Panc1 (cell line): ENCODE measurements at places on chromosomes 7 and 10.

GRCh38 chr10:79093658-79094411, 25.1 kb downstream of the ZMIZ1 start:
- DNase-seq, result no peak

- DNase-seq, result no peak
Observed at GRCh38 chr7:106866298-106867281, 1.5 kb downstream of the PIK3CG start.

GRCh38 chr10:83432261-83433045, 706.9 kb upstream of the GHITM start:
- no peak for DNase-seq

DNA sequence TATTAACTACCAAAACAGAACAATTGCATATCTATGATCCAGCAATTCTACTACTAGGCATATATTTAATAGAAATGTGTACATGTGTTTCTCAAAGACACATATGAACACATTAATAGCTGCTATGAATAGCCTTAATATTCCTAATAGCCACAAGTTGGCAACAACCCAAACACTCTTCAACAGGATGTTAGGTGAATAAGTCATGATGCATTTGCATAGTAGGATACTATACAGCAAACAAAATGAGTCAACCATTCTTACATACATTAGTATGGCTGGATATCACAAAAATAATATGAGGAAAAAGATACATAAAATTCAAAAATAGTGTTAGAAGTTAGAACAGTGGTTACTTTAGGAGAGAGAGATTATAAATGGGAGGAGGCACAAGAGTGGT, 26.8 kb upstream of the ZNF746 start:
- DNase-seq, result no peak

GRCh38 chr7:143239813-143240212, 18.0 kb downstream of the TAS2R40 start:
- DNase-seq, result no peak

- no peak for DNase-seq
Observed at GRCh38 chr7:43808410-43808809, 49.9 kb downstream of the BLVRA start.

- DNase-seq, result no peak
Observed at GRCh38 chr7:20737840-20738448, 48.7 kb downstream of the SP8 start.

DNA sequence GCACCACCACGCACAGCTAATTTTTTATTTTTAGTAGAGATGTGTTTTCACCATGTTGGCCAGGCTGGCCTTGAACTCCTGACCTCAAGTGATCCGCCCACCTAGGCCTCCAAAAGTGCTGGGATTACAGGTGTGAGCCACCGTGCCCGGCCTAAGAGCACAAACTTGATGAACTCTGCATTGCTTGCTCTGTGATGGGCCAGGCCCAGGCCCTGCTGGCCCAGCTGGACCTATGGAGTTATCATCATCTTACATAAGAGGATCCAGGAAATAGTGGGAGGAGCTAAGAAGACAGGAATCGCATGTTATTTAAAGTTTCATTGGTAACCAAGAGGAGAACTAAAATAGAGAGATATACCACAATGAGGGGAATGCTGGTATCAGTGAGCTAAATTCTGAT, 86.9 kb downstream of the DAGLB start:
- no peak for DNase-seq

DNA sequence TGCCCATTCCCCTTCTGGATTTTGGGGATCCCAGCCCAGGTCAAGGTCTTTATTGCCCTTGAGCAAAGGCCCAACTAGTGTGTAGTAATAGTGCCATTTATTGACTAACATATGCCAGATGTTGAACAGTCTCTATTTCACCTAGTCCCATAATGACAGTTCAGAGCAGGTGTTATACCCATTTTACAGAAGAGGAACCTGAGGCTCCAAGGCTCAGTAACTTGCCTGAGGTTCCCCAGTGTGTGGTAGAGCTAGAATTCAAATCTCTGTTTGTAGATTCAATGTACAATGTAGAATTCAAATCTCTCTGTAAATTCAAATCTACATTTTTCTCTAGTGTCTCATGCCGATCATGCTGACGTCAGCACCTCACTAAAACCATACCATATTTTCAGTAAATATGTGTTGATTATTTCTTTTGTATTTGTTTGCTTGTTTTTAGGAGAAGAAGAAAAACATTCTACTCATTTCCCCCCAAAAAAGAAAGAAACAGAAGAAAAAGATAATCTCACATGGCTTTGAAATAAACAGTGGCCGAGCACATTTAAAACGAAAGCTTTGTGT, 329.7 kb downstream of the PRPF18 start:
- DNase-seq, result no peak

GRCh38 chr7:144854839-144855424, 19.1 kb upstream of the TPK1 start:
- no peak for DNase-seq

DNA sequence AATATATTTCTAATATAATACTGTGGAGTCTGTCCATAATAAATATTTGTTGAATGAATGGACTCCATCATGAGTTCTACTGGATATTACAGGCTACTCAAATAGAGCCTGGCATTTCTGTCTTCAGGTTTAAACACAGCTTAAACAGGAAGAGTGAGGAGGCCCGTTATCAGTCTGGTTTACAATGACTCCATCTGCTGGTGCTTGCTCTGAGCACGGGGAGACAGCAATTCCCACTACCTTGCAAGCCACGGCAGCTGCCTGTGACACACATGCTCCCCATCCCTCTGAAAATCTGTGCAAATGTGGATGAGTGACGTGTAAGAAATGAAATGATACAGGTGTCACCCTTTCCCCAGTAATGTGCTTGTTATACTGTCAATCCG, 293.5 kb upstream of the IMMP2L start:
- no peak for DNase-seq

DNA sequence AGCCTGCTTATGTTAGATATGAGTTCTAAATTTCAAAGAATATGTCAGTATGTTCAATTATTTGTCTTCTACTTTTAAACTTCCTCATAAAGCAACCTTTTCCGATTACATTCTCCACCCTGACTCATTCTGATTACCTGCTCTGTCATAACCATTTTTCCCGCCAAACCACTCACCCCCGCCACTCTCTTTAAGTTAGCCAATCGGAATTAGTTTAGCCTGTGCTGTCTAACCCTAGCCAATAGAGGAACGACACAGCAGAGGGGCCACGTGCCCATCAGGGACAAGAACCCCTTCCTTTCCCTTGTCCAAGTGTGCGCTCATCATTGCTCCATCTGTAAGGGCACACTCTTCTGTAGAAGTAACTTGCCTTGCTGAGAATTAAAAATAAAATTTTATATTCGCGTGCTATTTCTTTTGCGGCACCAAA, 91.4 kb downstream of the CCDC71L start:
- no peak for DNase-seq

DNA sequence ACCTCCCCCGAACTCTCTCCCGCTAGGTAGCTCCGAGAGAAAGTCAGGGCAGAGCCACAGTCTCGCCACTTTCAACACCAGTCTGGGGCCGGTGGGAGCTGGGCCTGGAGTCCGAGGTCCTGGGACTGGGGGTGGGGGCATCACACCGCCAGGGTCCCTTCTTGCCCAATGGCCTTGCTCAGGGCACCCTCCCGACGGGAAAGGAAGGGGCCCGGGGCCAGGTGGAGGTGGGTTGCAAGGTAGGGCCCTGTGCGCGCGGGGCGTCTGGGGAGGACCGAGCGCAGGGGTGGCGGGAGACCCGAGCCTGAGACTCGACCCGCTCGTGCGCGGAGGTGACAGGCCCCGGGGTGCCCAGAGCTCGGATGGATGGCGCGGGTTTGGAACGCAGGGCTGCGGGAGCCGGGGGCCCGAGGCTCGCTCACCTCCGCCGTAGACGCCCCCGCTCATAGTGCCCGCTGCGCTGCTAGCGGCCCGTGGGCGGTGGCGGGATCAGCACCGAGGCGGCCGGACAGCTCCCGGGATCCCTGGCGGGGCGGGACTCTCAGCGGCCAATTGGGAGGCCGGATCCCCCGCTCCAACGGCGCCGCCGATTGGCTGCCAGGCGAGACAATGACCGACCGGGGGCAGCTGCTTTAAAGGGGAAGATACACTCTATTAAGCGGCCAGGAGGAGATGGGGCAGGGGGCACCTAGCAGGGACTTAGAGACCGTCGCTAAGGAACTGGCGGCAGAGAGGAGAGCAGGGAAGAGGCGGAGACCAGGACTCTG, at the start of gene ACTL6B:
ACTL6B (minus strand) TSS at position 541 of the 767 bp plus-strand sequence; CDS start at position 447, 94 bp downstream.
- DNase-seq, result no peak

GRCh38 chr10:24690961-24691512, 32.6 kb downstream of the ARHGAP21 start:
- no peak for DNase-seq

- no peak for DNase-seq
Observed at GRCh38 chr10:62214364-62214874, 54.2 kb downstream of the RTKN2 start.

- no peak for DNase-seq
Observed at GRCh38 chr7:54823776-54824175, 64.8 kb upstream of the SEC61G start.
